ENCODE measurements at places on chromosomes 3 and 15.

- no peak for DNase-seq
These were observed 145.7 kb downstream of the PLCL2 start for GRCh38 chr3:17030438-17030837.

- DNase-seq, result no peak
These were observed 40.3 kb upstream of the TSC22D2 start for GRCh38 chr3:150367757-150368156.

- no peak for DNase-seq
These were observed 79.4 kb upstream of the FAM98B start for GRCh38 chr15:38374556-38374955.

- DNase-seq, result no peak
These were observed 41.8 kb upstream of the TPM1 start for GRCh38 chr15:63000706-63001105.

DNA sequence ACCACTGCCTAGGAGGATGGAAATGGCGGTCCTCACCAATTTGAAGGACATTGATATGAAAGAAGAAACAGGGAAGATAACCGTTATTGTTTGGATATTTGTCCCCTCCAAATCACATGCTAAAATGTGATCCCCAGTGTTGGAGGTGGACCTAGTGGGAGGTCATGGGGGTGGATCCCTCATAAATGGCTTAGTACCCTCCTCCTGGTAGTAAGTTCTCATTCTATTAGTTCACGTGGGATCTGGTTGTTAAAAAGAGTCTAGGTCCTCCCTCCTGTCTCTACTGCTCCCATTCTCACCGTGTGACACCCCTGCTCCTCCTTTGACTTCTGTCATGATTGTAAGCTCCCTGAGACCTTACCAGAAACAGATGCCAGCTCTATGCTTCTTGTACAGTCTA, 30.5 kb downstream of the TLNRD1 start:
- no peak for DNase-seq

GRCh38 chr3:195284842-195285241, 13.9 kb upstream of the XXYLT1 start:
- DNase-seq, result no peak

GRCh38 chr3:108495717-108496116, 14.7 kb downstream of the MYH15 start:
- no peak for DNase-seq

- no peak for DNase-seq
These were observed 12.6 kb downstream of the SLC24A1 start for GRCh38 chr15:65634356-65634755.

- no peak for DNase-seq
These were observed 98.3 kb downstream of the THRB start for GRCh38 chr3:24396338-24396737.

DNA sequence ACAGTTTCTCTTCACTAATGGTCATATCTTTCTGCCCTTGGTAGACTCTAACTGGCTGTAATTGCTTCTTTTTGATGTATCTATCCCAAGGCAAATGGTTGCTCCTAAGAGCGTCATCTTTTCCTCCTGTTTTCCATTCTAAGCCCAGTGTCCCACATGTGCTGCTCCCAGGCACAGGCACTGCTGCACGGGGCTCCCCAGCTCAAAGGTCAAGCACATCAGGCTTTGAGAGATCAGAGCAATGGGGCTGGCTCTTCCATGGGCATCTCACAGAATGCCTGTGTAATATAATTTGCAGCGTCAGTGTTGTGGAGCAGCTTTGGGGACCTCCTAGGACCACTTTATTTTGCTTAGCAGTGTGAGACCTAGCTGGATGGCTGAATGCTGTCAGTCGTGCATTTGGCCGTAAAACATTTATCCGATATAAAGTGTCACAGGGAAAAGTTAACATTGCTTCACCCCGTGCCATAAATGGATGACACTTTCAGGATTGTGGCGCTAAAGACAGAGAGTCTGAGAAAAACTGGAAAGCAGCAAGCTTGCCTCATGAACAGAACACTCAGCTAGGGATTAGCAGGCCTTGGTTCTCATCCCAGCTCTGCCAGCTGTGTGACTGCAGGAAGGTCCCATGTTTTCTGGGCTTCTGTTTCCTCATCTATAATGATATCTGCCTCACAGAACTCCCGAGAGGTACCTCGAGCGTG, 277.5 kb upstream of the TBL1XR1 start:
- no peak for DNase-seq

GRCh38 chr3:14242490-14243311, 64.1 kb downstream of the LSM3 start:
- DNase-seq, result no peak

DNA sequence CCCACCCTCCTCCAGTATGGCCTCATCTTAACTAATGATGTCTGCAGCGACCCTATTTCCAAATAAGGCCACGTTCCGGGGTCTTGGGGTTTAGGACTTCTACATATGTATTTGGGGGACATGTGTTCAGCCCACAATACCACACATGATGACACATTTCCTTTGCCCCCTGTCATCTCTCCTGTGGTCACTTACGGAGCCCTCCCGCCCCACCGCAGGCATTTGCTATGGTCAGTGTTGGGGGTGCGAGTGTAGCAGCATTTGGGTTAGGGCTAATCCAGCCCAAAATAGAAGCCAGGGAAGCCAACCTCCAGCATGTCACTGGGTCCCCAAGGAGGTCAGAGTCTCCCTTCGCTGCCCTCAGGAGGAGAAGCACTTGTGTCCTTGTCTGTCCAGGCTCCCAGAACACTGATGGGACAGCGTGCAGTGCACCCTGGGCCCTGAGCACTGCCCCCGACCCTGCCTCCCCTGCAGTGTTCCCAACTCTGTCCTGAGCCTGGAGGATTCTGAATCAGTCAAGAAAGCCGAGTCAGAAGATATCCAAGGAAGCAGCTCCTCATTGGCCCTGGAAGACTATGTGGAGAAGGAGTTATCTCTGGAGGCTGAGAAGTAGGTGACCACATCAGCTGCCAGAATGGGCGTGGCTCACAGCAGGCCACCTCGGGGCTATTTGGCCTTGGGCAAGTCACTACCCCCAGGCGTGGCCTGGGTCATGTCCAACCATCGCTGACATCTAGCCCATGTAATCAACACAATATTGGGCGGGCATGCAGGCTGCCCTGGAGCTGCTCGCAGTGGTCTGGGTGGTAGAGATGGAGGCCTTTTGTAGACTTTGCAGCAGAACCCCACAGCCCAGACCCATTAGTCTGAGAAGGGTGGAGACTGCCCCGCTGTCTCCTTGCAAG, 46.9 kb upstream of the FGD5 start:
- no peak for DNase-seq

GRCh38 chr3:112974178-112974517, 755 bp downstream of the CD200R1 start:
- no peak for DNase-seq

GRCh38 chr3:62211675-62212429, 161.5 kb downstream of the FEZF2 start:
- DNase-seq, result no peak

- DNase-seq, result no peak
These were observed 14.3 kb downstream of the TPM1 start for GRCh38 chr15:63056829-63057228.

DNA sequence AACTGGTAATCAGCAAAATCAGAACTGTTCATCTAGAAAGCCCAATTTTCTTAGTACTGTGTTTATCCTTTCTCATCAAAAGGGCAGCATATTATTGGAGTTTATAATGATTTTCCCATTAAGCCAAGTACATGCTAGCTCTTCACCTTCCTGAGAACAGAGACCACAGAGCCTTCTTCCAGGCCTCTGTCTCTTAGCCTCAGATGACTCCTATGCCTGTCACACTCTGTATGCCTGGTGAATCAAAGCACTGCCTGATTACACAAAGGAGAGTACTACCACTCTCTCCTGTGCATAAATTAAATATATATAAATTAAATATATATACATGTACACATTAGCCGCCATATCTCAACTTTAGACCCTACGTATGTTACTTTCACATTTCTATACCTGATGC, 636.1 kb downstream of the NTRK3 start:
- DNase-seq, result no peak

DNA sequence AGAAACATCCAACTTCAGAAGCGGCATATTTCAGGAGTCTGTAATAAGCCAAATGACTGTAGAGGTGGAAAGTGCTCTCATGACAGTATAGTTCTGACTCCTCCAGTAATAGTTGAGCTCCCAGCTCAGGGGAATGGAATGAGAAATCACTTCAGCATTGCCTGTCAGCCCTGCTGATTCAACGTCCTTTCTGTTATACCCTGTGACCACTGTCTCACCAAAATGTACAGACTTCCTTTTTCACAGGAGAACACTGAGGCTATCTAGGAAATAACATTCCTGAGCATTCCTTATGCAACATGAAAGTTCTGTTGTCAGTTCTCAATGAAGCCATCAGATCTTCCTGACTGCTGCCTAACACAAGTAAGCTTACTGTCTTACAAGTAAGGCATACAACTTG, 284.5 kb upstream of the MME start:
- no peak for DNase-seq

DNA sequence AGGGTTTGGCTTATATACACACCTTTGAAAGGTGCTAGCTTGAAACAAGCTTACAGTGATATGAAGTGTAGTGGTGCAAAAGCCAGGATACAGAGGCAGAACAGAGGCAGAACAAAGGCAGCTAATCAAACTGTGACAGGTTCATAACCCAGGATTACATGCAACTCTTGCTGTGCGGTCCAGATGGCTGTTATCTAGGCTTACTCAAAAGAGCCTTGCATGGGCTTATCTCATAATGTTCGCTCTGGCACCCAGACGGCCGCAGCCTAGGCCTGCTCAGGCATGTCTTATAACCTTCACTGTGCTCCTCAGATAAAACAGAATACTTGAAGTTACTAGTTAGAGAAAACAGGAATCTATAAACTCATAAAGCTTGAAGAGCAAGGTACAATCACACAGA, 22.8 kb upstream of the NOX5 start:
- no peak for DNase-seq

GRCh38 chr3:162034368-162034767, 537.8 kb downstream of the OTOL1 start:
- DNase-seq, result no peak

DNA sequence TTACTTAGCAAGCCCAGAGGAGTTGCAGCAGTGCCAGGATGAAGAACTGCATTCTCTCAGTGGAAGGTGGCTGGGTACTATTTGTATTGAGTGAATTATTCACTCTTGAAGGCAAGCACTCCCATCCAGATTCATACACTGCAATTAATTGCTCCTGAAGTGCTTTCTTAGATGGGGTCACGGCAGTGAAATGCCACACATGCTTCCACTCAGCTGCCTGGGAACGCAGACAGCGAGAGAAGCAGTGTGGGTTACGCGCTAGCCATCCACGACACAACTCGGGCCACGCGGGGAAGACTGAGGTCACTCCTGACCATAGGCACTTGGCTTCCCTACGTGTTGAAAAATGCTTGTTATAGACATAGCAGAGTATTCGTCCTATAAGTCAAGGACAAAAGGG, 30.8 kb upstream of the LMCD1 start:
- no peak for DNase-seq

GRCh38 chr3:183818706-183819624, 6.4 kb downstream of the MAP6D1 start:
- no peak for DNase-seq

GRCh38 chr3:191136347-191136746, 62.7 kb upstream of the OSTN start:
- no peak for DNase-seq

GRCh38 chr3:128617270-128617556, 33.4 kb downstream of the RPN1 start:
- no peak for DNase-seq

DNA sequence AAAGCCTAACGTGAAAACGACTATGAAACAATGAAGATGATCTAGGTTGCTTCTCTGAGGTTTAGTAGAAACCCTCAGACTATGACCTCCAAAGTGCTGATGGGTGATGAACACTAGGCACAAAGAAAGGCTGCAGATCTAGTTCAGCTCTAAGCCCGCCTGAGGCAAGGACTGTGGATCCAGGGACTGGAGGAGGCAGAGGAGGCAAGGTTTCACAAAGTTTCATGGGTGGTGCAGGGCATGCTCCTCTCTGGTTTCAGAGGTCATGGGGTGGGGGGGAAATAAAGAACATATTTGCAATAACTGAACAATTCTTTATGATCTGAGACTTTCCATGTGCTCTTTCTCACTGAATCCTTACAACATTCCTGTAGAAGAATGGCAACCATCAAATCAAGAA, 679.2 kb downstream of the NTRK3 start:
- DNase-seq, result no peak

DNA sequence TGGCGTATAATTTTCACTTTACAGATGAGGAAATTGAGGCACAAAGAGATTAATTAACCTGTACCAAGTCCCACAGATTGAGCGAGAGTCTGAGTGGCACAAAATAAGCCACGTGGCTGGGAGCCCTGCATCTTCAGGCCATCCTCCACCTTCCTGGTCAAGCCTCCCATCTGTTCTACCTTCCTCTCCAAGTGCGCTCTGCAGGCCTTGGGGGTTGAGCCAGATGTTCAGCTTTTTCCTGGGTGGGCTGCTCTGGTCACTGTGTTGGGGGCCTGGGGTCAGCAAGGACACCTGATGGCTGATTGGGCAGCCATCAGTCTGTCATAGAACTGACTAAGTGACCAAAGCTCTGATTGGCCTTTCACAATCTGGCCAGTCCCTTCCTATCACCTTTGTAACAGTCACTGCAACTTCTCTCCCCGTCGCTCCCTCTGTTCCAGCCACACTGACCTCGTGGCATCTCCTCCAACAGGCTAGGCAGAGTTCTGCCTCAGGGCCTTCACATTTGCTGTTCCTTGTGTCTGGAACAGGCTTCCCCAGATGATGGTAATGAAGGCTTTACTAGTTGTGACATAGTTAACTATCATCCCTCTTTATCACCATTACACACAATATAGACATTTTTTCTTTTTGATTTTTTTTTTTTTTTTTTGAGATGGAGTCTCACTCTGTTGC, 46.8 kb downstream of the SCN5A start:
- no peak for DNase-seq

GRCh38 chr3:171374260-171374659, 85.9 kb downstream of the TNIK start:
- DNase-seq, result no peak

DNA sequence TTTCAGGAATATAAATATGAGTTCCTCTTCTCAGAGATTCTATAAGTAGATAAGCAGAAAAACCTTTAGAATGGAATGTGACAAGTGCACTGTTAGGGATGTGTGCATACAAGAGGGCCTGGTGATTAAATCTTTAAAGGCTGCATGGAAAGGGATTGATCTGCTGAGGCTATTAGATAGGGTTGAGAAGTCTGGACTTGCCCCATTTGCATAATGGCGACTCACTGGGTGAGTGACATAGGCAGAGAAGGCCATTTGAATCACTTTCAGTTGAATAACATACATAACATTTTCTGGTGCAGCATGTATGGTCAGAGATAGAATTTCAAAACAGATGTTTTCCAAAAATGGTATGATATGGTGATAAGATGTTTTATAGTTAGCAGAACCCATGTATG, 156.9 kb downstream of the ZNF621 start:
- no peak for DNase-seq

- DNase-seq, result no peak
These were observed 10.8 kb downstream of the SHISA5 start for GRCh38 chr3:48493203-48493501.
